Anterior cingulate cortex (tissue), 58 donors: ENCODE measurements at places on chromosomes 5 and 9.
A peak's percentile ranks its signal among the peaks of the same experiment; 100 is the strongest.

DNA sequence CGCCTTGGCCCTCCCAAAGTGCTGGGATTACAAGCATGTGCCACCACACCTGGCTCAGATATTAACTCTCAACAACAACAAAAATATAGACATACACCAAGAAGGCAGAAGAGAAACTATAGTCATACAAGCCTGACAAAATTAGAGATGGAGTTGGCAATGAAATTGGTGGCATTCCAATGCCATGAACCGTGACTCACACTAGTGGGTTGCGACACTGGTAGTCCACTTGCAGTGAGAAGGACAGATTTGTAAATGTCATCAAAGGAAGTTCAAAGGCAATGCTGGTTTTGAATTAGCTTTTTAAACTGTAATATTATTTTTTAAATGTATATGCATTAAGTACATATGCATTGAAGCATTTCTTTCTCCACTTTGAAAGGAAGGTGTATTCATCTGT, 8.5 kb upstream of the DNAJC25 start:
- DNase-seq = no peak

GRCh38 chr5:138927979-138928378, 52.8 kb upstream of the LRRTM2 start:
- peak; percentile 78 for DNase-seq

- no peak for DNase-seq
Observed at GRCh38 chr5:9774472-9775079, 144.4 kb upstream of the TAS2R1 start.

DNA sequence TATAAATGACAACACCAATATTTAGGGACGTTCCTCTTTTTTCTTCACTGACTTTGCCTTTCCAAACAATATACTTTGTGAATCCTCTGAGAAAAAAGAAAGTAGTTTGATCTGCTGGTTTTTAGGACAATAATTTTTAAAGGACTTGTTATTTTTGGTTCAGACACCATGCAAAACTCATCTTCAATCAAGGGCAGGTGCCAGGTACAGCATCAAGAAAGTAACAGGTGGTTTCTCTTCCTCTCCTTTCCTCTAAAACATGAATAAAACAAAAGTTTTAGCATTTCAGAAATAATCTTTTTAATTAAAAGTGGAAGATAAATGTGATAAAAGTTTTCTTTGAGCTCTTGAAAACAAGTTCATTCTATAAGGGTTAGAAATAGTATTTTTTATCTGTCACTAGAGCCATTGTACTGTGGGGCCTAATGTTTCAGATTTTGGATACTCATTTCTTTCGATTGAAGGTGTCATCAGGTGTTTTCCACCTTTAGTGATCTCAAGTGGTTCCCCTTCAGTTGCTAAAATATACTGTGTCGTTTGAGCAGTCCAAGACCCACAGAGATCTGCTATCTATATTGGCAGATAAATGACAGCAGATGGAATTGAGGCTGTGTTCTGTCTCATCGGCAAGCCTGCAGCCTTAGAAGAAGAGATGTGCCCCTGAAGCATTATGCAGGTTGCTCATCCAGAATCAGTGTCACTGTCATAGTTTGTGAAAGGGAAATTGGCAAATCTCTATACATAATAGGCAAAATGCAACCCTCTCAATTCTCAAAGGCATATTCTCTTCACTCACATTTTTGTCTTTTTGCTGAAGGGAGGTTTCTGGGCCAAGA, 499.7 kb downstream of the PDE4D start:
- DNase-seq = no peak

DNA sequence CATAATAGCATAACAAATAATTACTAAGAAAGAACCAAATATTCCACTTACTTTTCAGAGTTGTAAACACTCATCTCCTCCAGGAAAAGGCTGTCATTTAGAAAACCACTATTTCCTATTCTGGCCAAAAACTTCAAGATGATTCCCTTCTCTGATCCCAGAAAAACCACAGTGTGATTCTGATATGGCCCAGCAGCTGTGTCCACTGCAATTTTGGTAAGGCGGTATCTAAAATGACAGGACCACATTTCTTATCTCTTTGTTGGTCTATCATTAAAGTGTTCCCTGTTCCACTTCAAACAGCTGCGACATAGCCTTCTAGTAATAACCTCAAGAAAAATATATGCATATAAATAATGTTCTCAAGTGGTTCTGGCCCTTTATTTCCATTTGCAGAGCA, 96.1 kb downstream of the SEMA6A start:
- no peak for DNase-seq

GRCh38 chr5:132090107-132090506, 16.5 kb downstream of the CSF2 start:
- no peak for DNase-seq
